ENCODE measurements at places on chromosomes 3 and 15.

DNA sequence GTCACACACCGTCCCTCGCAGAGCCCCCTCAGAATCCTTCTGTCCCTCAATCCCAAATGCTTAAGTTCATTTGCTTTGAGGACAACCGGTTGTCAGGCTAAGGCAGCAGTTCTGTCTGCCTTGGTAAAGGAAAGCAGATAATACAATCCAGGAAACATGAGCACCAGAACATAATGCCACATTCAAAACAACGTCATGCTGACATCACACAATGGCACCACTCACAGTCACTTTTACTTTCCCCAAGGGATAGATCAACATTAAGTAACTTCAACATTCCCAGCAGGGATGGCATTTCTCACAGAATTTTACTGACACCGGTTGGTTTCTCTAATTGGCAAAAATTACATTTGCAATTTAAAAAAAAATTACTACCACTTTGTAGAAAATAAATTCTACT, 74.6 kb upstream of the PSMD6 start:
- no peak for DNase-seq

DNA sequence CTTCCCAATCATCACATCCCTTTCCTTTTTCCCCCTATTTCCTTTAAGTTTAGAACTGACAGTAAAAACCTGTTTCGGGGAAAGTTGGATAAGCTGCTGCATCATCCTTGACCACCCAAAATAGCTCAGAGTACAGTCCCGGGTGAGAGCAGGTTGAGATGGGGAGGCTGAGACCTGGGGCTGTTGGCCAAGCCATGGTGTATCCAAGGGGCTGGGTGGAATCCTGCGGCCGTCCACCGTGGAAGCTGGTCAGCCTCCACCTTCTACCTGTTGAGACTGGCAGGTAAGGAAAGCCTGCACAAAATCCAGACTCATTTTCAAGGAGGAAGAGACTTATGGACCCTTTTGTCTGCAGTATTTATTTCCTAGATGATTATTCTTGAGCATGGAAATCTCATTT, 128.2 kb upstream of the PLXNA1 start:
- DNase-seq: no peak

DNA sequence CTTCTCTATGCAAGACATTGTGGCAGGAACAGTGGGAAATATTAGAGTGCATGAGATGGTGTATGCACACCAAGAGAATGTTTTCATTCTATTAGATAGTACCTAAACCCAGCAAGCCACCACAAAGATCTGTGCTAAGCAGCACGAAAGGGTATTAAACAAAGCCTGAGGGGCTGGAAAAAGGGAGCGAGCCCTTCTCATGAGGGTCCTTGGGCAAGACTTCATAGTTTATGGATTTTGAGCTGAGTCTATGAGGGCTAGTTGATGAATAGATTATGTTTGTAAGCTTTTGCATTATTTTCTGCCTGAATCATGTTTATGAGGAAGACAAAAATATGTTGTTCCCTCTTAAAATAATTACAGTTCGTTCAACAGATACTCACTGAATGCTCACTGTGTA, 9.4 kb upstream of the ACTC1 start:
- no peak for DNase-seq

DNA sequence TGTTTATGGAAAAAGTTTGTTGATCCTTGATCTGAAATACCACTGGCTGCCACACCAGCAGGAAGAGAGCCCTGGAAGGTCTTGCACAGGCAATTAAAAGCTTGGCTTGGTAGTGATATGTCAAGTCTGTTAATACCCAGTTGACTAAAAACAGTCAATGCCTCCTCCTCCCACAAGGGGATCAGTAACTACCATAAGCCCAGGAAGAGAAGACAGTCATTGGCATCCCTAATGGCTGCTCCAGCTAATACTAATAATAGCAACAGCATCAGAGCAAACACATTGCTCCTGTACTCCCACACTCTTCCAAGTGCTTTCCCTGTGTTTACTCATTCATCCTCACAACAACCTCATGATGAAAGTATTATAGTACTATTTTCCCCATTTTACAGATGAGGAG, 528.6 kb downstream of the TAFA4 start:
- no peak for DNase-seq

GRCh38 chr15:58268746-58269267, 130.6 kb downstream of the AQP9 start:
- DNase-seq: no peak

- DNase-seq: no peak
Measured at GRCh38 chr3:105387122-105387751, 20.5 kb downstream of the ALCAM start.

DNA sequence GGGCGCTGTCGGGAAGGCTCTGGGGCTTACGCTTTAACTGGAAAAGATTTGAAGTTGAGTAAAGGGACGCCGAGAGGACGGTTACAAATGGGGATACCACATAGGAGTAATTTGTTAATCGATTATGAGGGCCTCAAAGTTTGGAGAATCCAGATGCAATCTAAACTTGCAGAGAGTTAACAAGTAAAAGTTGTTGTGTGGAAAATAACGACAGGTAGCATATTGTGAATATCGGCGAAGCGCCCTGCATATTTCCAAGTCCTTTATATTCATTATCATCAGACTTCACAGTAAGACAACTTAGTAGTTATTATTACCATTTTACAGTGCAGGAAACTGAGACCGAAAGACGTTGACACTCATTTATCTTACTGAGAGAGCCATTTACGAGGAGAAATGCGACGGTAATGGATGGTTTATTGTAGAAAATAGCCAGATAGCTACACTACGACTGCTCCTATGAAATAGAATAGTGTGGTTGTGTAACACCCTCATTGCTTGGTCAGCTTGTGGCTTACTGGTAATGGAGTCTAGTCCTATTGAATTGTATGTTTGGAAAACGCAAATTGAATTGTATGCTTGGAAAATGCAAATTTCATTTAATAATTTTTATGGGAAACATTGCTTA, 700 bp downstream of the MKRN2 start:
- no peak for DNase-seq

- no peak for DNase-seq
Measured at GRCh38 chr3:195075941-195076875, 194.8 kb downstream of the XXYLT1 start.

GRCh38 chr15:45349623-45350022, 28.7 kb downstream of the GATM start:
- DNase-seq: no peak

GRCh38 chr3:23549148-23549910, 256.4 kb upstream of the UBE2E1 start:
- no peak for DNase-seq

DNA sequence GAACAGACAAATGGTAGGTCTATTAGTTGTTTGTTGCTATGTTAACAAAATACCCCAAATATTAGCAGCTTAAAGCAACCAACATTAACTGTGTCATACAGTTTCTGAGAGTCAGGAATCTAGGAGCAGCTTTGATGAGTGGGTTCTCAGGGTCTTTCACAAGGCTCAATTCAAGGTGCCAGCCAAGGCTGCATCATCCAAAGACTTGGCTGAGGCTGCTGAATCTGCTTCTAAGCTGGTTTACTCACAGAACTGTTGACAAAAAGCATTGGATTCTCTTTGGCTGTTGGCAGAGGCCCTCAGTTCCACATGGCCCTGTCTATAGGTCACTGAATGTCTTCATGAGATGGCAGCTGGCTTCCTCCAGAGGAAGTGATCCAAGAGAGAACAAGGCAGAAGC, 40.3 kb upstream of the TSC22D2 start:
- no peak for DNase-seq

DNA sequence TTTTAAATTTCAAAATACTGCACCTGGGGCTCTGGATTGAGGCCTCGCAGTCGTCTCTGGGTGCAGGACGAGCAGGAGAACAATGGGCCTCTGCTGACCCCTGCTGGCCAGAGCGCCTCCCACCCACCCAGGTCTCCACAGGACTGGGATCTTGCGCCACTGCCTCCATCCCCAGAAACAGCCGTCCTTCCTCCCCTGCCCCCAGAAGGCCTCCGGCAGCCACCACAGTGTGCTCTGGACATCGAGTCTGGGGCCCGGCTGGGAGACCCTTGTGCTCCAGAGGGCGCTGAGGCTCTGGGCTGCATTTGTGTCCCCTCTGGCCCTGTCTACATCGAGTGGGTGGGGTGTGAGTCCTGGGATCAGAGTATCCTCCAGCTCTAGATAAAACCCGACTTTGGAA, 6.7 kb upstream of the ACSBG1 start:
- DNase-seq: peak; percentile 85

DNA sequence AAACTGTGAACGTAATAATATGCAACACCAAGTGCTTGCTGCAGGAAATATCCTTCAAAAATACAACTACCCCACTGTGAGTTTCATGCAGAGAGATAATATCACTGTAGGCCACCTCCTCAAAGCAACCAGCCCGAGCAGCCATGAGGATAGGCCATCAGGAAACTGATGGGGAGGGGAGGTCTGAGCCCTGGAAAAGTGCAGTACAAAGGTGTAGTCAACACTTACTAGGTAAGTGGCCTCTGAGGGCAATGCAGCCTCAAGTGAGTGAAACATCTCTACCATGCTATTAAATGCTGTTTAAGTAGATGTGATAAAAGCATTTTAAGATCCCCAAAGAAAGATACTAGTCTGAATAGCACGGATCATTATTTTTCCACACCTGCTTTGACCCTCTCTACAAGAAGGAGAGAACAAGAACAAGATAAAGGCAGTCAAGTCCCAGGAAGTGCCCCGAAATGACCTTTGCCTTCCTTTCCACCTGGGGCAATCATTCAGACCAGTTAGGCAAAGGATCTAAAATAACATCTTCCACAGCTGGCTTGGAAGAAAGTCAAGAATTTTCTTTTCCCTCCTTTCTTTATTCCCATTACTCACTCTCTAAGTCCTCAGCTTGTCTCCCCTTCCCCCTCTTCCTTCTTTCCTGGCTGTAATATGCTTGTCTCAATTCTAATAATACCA, 62.8 kb downstream of the FMN1 start:
- no peak for DNase-seq

DNA sequence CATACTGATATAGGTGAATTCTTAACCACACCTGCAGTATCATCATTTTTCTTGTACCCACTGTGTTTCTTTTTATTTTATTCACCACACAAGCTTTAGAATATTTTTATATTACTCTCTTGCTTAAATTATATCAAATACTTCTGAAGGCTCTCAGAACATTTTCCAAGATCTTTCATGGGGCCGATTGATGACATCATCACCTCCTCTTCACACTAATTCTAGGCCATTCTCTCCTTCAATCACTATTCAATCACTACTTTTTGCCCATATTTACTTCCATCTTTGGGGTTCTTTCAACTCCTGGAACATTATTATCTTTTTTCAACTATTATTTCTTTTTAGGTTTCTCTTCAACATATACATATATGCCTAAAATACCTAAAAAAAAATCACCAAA, 1438.8 kb upstream of the ALCAM start:
- no peak for DNase-seq

DNA sequence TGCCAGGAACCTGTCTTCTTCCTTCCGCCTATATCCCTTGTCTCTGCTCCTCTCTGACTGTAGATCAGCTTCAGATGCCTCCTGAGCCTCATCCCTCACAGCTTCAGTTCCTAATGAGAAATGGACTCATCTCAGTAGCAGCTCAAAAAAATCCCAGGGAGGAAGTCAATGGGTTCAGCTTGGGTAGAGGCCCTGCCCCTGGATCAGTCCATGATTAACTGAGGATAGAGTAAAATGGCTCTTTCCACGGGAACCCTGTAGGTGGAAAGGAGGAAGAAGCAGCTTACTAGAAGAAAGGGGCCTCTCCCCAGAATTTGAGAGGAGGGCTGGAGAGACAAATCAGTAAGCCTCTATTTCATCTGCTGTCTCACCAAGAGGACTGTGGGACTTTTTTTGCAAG, 26.9 kb upstream of the HCN4 start:
- DNase-seq: no peak

- no peak for DNase-seq
Measured at GRCh38 chr15:52183562-52184173, 7.5 kb downstream of the GNB5 start.

DNA sequence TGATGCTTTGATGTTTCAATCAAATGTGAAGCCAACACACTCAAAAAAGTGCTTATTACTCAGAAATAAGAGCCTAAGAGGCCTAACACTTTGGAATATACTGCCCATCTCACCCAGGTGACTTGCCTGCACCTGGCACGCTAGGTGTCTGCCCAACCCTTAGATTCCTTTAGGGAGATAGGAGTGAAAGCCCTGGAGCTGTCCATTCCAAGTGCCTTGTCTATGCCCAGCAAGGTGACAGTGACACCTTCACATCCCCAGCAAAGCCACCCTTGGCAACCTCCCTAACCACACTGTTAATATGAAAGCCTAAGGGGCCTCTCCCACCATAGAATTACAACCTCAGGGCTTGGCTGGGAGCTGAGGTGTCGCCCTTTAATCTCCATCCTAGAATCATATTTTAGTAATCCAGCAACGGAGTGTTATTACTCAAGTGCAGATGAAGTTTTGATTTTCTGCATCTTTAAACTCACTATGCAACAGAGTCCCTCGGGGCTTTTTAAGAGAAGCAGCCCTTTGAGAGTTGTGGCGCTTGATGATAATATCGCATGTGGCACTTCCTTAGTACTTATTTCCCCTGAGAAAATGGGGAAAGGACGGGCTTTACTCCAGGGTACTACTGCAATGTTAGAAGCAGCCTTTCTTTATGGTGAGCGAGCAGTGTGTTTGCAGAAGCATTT, 24.8 kb downstream of the ATP10A start:
- DNase-seq: no peak

- no peak for DNase-seq
Measured at GRCh38 chr3:59737241-59737640, 687.4 kb upstream of the CFAP20DC start.

- peak; percentile 5 for DNase-seq
Measured at GRCh38 chr15:61195116-61196002, 33.7 kb downstream of the RORA start.

GRCh38 chr3:56055546-56055945, 412.7 kb downstream of the ERC2 start:
- no peak for DNase-seq

GRCh38 chr3:106829206-106829605, 548.0 kb upstream of the CCDC54 start:
- DNase-seq: no peak

DNA sequence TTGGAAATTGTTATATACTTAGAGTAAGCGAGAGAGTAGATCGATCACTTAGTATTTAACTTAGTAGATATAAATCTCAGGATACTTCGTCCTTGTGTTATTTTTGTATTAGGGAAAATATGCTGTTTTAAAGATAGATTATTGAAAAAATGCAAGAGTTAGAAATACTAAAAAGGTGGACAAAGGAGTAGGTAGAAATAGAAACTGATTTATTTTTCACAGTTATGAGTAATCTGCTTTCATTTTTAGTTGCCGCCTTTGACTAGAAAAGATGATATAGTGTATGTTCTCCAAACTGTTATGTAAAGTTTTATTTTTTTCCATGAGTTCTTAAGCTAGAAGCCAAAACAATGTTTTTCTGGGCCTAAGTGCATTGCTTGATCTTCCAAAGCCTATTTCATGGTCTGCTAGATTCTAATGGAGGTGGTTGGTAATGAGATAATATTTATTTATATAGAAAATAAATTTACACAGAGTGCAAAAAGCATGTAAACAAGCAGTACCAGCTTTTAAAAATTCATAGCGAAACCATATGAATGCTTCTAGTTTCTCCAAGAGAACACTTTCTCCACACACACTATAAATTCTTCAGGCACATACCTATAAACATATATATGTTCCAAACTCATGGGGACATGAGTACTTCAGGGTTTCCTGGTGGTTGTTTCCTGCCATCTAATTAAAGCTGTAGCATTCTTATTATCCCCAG, 61.1 kb downstream of the DIPK2A start:
- DNase-seq: no peak

Measured in GM18507 (cell line).